ENCODE measurements at places on chromosomes 7 and 10.

- no peak for DNase-seq
These were observed 217.8 kb upstream of the FRMD4A start for GRCh38 chr10:14548474-14548873.

- no peak for DNase-seq
These were observed 48.2 kb upstream of the SHH start for GRCh38 chr7:155860461-155860839.

DNA sequence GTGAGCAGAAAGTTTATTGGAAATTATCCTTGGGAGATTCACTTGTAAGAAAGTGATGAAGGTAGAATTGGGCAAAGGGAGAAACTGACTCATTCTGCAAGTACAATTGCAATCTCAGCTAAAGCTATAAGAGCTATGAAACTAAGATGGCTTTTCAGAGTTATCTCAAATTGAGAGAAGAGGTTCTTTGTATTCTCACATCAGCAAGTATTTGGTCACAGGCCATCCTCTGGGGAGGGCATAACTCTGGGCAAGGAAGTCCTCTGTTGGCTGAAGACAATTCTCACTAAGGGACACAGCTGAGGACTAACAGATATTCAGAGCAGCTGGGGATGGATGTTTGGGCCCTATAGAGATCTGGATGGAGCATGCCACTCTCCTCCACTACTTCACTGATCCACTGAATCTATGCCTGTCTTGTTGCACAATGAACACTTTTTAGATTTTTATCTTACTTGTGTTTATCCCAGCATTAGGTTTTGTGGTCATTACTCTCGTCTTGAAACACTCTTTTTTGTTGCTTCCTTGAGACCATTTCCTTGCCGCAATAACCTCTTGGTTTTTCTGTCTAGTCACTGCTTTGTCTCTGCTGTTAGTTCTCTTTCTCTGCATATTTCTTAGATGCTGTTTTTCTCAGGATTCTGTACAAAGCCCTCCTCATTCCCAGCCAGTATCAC lies 115.1 kb downstream of the GNAI1 start:
- no peak for DNase-seq

DNA sequence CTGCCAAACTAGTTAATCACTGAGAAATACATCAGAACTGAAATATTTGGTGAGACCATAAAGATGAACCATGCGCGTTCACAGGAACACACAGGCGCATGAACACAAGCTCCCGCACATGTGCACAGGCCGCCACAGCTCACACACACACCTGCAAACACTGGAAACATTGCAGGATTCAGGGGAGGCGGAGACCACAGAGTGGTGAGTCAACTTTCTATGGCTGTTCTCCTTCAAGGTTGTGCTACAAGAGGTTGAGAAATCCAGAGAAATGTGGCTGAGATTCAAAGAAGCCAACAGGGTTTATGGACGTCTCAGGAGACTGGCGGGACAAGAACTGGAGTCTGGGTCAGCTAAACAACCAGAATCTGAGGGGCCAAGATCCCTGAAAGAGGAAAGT lies 17.8 kb downstream of the ESYT2 start:
- DNase-seq, result no peak

DNA sequence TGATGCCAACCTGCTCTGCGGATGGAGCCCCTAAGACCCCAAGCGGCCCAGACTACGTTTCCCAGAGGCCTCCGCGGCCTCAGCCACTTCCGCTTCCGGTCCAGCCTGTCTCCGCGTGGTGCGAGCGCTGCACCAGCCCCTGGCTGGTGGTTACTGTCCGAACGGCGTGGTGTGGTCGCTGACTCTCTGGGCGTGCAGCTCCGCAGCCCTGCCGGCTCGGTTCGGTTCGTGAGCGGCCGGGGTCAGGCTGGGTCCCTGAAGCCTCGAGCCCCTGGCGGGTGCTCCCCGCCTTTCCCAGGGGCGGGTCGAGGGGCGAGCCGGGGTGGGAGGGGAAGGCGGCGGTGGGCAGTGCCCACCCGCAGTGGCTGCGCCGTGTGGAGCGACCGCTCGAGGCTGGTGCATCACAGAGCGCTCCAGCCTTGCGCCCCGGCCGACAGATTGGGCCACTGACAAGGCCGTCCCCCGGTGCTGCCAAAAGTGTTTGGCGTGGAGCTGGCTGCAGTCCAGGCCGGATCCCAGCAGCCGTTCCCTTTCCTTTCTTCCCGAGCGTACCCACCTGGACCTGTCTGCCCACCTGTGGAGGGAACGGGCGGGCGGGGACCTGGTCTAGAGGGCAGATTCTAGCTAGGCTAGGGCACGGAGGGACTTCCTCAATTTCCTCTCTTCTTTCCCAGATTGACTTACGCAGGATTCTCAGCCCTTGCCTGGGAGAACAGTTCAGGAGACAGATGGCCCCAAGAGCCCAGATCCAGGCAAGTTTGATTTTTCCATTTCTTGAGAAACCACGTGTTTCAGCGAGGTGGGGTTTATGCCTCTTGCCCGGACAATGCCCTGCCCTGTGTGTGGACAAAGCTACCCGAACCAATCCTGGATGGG lies at the start of gene ZNF485:
Gene ZNF485, plus strand, starts transcription at position 116 of the 876 bp plus-strand sequence. Its CDS starts 613 bp downstream, at position 729.
- DNase-seq, result peak; percentile 71

DNA sequence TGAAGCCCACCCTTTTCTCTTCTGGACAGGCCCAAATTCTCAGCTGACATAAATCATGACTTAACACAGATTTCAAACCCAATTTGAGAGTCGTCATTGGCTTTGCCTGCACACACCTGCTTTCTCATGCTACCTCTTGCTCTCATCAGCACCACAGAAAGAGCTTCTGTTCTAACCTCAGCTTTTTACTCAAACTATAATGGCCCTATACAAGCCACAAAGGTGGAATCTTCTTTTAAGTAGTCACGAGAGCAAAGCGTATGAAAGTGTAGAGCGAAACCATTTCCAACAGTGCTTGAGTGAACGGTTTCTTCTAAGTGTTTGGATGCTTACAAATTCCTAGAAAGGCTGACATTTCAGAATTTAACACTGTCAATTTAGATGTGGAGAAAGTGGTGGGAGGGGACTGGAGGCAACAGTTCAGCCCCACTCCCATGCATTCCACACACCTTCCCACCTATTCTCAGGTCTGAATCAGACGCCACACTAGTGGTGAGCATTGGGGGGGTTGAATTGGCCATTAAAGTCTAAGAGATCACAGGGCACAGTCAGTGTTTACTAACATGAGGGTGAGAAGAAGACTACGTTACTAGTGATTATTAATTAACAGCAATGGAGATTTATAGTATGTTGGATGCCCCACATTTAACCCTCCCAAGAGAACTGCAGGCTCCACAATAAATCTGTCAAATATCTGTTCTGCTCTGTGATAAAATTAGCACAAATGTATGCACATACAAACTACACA lies 114.0 kb downstream of the PRKCQ start:
- no peak for DNase-seq

DNA sequence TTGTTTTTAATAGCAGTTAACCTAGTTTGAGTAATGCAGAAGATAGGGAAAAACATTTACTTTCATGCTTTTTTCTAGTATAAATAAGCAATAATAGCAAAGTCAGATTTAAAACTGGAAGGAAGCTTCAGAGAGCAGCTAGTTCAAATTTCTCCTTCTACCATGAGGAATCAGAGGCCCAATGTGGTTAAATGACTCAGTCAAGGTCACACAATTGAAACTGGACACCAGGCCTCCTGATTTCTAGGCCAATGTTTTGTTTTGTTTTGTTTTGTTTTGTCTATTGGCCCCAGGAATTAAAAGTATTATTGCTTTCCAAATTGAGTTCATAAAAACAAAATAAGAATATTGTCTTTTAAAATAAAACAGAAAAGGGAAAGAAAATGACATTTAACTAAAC lies 122.3 kb downstream of the TRIL start:
- DNase-seq, result no peak

GRCh38 chr7:78542541-78542940 lies 744.0 kb downstream of the PHTF2 start:
- no peak for DNase-seq

GRCh38 chr7:38699471-38699870 lies 68.3 kb upstream of the AMPH start:
- no peak for DNase-seq

DNA sequence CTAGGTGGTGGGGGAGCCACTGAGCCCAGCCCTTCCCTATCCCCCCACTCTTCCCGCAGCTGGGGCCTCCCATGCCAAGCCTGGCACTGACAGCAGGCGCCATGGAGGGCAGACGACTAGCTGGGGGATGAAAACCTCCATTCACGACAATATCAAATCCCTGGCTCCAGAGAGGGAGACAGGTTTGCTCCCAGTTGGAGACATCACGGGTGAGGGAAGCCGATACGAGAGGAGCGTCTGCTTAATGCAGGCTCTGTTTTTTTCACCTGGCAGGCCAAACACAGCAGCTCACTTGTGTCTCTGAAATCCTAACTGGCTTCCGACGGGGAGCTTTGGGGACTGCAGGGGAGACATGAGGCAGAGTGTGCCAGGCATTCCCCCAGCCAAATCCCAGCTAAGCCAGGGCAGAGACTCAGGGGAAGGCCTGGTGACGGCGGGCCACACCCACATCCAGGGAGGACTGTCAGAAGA lies 307.4 kb upstream of the ZMIZ1 start:
- DNase-seq, result no peak

DNA sequence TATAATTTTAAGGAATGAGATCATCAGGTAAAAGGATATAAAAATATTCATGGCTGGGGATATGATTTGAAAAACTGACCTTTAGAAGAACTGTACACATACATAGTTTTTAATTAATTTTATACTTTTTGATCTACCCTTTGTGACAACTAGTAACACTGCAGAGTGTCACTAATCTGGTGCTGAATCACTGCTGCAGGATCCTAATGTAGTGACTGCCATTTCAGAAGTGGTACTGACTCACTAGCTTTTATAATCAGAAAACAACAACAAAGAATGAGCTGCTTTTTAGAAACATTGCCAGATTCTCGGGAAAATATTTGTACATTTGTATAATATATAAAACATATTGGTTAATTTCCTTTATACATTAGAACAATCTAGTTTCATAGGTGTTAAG lies 110.4 kb downstream of the HIPK2 start:
- DNase-seq, result no peak

- no peak for DNase-seq
These were observed 18.8 kb upstream of the SH2D4B start for GRCh38 chr10:80518807-80519360.

All from nephron progenitor cell (in vitro differentiated cells).